Hematopoietic multipotent progenitor cell treated with erythropoietin and hydrocortisone succinate and interleukin-3 and kit ligand, for 15 days (in vitro differentiated cells): ENCODE measurements at places on chromosomes 13 and 19.

DNA sequence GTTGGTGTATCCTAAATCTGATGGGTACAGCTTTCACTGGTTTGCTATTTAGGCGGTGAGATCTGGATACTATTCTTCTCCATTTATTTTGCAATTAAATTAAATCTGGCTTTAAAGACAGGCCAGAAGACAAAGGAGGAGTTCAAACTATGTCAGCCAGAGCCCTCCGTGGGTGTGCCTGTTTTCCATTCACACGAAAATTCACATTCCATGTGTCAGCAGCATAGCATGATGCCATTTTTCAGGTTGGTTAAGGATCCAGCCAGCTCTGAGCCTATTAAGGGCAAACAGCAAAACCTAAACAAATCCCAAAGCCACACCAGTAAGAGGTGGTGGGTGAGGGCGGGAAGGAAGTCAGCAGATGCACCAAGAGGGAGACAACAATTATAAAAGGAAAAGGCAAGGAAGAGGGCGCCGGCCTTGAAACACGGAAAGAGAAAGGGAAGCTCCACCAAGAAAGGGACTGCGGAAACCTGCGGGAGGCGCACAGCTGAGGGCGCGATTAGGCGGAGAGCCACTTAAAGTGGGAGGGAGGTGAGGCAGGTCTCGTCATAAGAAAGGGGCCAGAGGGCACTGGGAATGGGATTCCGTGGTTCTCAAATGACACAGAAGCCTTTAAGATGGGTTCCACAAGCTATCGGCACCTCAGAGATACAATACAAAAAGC is 43.0 kb downstream of the CARS2 start:
- DNase-seq = no peak

DNA sequence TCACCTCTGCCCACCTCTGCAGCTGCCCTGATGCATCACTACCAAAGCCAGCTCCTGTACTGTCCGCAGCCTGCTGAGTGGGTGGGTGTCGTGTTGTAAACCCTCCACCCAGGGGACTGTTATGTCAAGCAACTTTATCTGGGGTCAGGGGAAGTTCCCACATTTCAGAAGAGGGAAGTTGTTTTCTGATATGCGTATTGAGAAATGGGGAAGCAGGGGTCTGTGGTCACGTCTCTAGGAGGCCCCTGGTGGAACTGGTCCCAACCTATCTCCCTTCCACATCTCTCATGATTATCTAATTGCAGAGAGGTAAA is 31.2 kb downstream of the CLEC17A start:
- DNase-seq = no peak

DNA sequence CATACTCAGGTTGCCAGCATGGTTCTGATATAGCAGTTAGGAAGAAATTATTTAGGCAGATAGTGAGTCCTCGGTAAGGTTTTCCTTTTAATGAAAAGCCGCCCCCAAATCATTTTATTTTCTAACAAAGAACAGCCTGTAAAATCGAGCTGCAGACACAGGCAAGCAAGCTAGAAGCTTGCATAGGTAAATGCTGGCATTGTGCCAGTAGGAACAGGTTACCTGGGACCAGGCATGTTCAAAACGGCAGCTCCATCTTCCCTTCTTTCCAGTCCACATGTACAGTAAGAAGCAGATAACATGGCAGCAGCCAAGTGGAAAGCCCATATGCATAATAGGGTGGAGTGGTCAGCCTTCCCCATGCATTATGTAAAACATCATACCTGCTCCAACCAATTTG is 71.1 kb downstream of the UGGT2 start:
- DNase-seq = no peak

GRCh38 chr13:93529961-93530360 is 303.4 kb downstream of the GPC6 start:
- DNase-seq = no peak

DNA sequence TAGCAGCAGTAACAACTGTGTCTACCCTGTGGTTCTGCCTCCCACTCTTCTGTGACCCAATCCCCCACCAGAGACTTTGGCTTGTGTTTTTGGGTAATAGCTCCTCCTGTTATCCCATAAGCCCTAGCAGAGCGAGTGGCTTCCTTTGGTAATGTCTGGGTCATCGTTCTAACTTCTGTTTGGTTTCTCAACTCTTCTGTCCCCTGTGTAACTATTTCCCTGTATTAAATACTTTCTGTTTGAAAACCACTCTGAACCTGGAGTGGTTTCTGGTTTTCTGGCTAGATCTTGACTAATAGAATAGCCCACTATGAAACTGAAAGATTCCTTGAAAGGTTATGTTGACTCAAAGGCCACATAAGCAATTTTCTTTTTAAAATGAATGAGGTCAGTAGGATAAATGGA is 350.0 kb downstream of the DCT start:
- no peak for DNase-seq

DNA sequence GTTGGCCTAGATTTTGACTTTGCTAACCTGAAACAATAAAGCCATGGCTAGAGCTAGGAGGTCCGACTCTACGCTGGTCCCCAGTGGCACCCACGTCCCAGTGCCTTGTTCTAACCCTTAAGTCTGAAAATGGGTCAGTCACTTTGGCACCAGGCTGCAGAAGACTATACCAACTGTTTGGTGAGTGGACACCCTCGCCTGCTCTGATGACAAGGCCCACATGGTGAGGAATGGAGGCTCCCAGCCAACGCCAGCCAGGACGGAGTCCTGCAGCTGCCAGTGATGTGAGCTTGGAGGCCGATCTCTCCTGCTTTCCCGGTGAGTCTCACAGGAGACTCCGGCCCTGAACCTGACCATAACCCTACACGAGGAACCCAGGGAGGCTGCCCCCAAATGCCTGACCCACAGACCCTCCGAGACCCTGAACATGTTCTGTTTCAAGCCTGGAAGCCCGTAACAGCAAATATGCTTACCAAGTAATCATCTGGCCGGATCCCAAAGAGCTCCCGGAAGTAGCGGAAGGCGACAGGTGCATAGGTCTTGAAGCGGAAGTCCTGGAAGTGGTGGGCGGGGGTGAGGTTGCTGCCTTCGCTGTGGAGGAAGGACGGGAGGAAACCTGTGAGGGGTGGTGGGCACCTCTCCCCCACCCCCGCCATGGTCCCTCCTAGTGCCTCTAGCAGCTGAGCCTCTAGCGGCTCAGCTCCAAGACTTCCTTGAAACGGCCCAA is 34.1 kb upstream of the CACTIN start:
- no peak for DNase-seq

- no peak for DNase-seq
Measured at GRCh38 chr19:42466521-42467182, 23.9 kb upstream of the CXCL17 start.

DNA sequence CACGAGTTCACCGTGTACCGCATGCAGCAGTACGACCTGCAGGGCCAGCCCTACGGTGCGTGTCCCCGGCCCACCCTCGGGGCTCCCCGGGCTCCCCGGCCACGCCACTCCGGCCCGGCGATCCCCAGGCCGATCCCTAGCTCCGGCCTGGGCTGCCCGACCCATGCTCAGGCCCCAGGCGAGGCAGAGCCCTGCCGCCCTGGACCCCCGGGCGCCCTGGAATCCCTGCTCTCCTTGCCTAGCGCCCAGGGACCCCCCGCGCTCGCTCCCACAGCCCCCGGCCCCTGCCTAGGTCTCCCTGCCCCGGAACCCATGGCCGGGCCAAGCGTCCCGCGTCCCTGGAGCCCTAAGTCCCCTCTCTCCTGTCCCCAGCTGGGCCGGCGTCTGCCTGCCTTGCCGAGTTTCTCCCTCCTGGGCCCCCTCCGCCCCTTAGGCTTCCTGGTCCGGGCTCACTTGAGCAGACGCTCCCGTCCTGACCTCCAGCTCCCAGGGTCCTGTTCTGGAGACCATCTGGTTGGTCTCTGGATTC is 494 bp downstream of the NCLN start:
- no peak for DNase-seq

DNA sequence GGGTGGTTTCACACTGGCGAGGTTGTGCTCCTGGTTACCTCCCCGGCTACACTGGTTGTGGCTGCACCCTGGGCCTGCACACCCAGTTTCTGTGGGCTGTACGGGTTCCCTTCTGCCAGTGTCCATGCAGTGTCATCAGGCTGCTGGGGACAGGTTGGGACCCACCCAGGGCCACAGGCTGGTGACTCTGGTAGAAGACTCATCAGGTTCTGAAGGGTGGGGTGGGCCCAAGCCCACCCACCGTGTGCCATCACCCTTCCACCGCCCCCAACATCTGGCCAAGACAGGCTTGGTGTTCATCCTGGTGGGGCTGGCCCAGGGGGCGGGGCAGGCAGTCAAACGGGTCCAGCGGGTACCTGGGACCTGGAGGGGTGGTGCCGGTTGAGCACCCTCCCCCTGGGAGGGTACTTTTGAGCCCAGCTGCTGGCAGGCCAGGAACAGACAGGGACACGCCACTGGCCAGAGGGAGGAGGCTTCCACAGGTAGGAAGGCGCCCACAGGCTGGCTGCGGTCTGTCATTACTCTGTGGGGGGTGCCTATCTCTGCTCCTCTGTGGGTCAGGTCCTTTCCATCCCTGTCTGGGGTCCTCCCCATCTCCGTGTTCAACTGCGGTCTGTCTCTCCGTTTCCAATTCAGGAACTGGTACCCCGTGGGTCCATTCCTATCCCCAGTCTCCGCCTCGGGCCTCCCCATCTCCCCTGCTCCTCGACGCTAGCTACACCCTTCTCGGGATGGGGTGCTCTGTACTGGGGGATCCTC is at the start of gene RNF225:
Gene RNF225 (plus strand): TSS at position 437 of the 759 bp plus-strand sequence. CDS start 434 bp downstream, outside the sequence.
- no peak for DNase-seq

- no peak for DNase-seq
Measured at GRCh38 chr13:100231176-100231575, 142.3 kb downstream of the PCCA start.

- no peak for DNase-seq
Measured at GRCh38 chr13:32135655-32136054, 104.1 kb downstream of the FRY start.
